ENCODE measurements at places on chromosomes 2 and 18. TPM values are rescaled to one million over a fixed set of nuclear protein-coding genes. Genes with fewer than 3 reads are reported as not detected.

DNA sequence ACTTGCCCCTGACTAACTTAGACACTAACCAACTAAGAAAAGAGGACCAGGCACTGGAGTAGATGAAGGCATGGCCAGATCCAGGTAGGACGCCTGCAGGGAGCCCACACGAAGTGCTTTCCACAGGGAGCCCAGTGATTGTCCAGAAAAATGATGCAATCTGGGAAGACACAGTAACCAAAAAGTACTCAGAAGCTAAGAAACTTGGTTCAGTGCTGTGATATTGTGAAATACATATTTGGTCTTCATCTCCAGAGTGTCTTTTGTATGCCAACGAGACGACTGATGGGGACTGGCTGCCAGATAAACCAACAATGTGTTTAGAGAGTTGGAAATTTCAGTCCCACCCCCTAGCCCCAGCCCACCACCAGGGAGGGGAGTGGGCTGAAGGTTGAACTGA lies 135.0 kb downstream of the SP3 start:
- no peak for DNase-seq

GRCh38 chr18:4060427-4061281 lies 394.5 kb downstream of the DLGAP1 start:
- DNase-seq = no peak

DNA sequence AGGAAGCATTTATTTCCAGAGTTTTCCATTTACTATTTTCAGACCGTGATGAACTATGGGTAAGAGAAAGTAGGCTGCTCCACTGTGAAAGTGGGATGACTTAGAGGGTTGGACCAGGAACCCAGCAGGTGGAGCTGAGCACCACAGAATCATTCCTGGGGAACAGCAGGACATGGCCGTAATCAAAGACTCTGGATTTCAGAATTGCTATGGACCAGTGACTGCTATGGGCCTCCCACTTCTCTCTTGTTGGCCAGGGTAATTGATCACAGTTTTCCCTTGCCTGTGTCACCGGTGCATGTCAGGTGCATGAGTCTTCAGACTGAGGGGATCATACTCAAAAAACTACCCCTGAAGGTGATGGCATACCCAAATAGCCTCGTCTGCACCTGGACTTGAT lies 90.6 kb upstream of the GPC1 start:
- no peak for DNase-seq

DNA sequence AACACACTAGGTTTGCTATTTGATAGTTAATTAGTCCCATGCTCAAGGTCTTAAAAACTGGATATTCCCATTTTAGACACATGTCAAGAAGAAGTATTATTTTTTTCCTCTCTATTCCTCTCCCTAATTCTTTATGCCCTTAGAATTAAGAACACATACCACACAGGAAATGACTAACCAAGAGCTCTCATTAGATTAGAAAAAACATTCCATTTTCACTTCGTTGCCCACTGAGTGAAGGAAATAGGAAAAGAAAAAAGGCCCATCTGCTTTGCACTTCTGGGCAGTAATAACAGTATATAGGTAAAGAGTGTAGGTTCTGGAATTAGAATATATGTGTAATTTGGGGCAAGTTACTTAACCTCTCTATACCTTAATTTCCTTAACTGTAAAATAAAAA lies 26.9 kb downstream of the ACADL start:
- no peak for DNase-seq

GRCh38 chr18:457140-457519 lies 43.4 kb downstream of the COLEC12 start:
- no peak for DNase-seq

DNA sequence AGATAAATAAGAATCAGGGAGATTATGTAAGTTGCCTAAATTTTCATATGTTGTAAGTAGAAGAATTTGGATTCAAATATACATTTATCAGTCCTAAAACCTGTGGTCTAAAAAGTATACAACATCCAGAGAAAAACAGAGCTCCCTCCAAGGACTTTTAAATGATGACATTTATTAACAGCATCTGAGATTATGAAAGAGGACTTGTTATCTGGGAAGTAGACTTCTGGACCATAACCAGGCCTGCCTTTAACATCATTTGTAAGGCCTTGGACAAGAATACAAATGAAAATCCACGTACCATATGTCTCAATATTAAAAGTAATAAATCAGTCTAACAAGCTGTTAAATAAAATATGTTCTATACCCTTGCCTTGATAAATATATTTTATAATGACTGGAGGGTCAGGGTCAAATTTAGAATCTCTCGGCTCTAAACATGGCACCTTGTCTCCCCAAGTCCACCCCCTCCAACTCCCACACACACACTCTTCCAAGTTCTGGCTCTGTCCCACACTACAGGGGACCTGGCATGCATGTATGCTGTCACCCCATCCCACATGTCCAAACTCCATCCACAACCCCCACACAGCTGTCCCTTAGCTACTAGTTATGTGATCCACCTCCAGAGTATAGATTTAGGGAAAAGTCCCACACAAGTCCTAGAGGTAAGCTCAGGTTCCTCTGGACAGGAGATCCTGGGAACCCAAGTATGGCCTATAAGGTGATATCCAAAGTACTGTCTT lies 382.6 kb downstream of the CDH2 start:
- DNase-seq = no peak

DNA sequence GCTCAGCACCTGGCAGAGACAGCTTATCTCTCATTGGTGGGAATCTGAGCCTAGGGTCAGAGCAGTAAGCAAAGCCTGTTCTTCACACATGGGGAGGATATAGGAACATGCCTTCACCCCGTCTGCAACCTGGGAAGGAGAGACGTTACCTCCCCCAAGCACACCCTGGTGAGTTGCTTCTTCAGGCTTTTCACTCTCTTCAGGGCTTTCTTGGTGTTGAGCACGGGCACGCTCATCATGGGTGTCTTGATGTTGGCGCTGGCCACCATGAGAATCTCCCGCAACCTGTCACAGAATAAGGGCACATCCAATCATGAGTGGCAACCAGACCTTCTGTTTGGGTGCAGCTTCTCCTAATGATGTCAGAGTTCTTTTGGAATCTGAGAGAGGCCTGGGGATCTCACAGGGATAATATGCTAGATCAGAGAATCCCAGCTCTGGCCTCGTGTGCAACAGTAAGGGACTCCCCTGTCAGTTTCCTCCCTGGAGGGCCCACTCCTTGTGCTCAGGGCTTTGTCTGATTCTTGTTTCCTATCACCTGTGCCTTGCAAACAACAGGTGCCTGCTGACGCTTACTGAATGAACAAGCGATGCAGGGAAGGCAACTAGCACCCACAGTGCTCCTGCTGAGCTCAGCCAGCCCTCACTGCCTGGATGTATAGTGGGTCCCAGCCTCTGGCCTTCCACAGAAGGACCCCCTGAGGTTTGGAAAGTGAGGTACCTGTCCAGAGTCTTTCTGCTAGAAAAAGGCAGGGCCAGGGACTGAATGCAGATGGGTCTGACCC lies 66.3 kb downstream of the POLR1A start:
- no peak for DNase-seq

GRCh38 chr2:96493072-96493471 lies 12.1 kb downstream of the NEURL3 start:
- no peak for DNase-seq

The SCN3A gene
- 0.24 TPM for total RNA-seq

The ALK gene
- 0.25 TPM for total RNA-seq

The PROC gene
- not detected for total RNA-seq

The WNT10A gene
- total RNA-seq = 3.4 TPM

The HNMT gene
- total RNA-seq = not detected

The DDX18 gene
- total RNA-seq = 92.4 TPM

Measured in activated T-cell treated with anti-CD3 and anti-CD28 coated beads, Interleukin-2, amount 50 U/mL, for 72 hours (primary cell).